ENCODE measurements at places on chromosomes 5 and 9. TPM values are rescaled to one million over a fixed set of nuclear protein-coding genes. Genes with fewer than 3 reads are reported as not detected.

Gene FAM221B
- total RNA-seq: not detected

Gene CATSPER3
- not detected for total RNA-seq

Gene SPATA31E1
- total RNA-seq: not detected

Gene REEP2
- total RNA-seq: not detected

- DNase-seq: no peak
Observed at GRCh38 chr5:474840-475661, 32.1 kb downstream of the EXOC3 start.

DNA sequence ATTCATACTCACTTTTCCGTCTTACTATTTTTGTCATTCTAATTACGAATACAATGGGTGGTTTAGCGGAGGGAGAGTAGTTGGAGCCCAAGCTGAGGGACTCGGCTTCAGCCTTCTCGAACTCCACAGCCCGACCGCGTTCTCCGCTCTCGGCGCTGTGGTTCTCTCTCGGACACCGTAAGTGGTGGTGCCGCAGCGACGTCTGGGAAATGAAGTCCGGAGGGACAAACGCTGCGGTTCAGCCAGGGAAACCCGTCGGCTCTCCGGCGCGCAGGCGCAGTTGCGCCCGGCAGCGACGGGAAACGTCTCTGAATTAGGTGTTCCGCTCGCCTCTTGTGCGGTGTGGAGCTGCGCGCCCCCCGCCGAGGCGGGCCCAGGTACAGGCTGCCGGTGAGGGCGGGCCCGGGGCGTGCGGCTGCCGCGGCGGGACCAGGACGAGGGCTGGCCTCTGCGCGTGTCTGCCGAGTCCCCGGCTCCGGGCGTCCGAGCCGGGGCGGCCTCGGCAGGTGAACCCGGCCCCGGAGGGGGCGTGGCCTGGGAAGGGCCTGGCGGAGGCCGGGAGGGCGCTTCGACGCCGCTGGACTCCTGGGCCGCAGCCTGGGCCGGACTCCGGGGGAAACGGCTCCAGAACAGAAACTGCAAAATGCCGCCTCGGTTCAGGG, at the start of gene ZNF879:
Gene ZNF879 (plus strand): TSS at position 277 of the 662 bp plus-strand sequence. CDS start 1,201 bp downstream, outside the sequence.
- DNase-seq: peak; percentile 94

- peak; percentile 50 for DNase-seq
Observed at GRCh38 chr5:150763023-150763769, 4.4 kb upstream of the DCTN4 start.

- no peak for DNase-seq
Observed at GRCh38 chr9:78301466-78301865, 4.5 kb downstream of the PSAT1 start.

DNA sequence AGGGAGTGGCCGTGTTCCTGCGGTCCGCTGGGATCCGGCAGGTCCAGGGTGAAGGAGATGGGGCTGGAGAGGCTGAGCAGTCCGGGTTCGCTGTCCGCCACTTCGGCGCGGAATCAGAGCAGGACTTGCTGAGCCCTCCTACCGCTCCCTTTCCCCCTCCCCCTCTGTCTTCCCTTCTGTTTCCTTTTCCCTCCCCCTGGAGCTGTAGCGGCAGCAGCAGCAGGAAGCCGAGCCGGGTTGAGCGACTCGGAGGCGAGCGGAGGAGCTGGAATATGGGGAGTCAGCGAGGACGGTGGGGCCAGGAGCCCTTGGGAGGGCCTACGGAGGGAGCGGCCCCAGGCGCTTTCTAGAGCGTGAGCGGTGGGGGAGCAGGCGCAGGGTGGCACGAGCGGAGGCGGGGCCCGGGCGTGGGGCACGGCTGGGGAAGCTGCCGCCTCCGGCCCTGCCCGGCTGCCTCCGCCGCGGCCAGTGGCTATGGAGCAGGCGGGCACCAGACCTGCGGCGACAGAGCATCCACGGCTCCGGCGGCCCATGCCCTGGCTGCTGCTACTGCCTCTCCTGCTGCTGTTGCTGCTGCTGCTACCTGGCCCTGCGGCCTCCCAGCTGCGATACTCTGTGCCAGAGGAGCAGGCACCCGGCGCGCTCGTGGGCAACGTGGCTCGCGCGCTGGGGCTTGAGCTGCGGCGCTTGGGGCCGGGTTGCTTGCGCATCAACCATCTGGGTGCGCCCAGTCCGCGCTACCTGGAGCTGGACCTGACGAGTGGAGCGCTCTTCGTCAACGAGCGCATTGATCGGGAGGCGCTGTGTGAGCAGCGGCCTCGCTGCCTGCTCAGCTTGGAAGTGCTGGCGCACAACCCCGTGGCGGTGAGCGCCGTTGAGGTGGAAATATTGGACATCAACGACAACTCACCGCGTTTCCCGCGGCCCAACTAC, at the start of gene PCDHAC2:
Gene PCDHAC2 (plus strand): TSS at position 184 of the 933 bp plus-strand sequence. CDS start 291 bp downstream, at position 475.
- DNase-seq: peak; percentile 62

DNA sequence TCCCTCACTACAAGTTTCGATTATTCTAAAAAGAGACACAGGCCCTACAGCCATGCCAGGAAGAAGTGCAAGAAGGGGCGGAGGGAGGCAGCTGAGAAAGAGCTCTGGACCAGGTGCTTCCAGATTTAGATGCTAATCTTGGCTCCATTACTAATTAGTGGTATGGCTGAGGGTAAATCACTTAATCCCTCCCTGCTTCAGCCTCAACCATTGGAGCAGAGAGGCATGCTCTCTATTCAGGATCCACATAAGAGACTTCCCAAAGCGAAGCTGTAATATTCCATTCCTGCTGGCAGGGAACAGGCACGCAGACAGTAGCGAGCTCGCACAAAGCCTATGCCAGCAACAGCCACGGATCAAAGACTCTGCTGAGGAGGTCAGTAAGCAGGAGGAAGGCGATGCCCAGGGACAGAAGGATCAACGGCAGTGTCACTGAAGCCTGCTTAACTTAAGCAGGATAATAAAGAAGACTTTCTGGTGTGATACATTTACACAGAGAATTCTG, 24.2 kb downstream of the LIFR start:
- peak; percentile 90 for DNase-seq

GRCh38 chr5:117973785-117974184, 1014.6 kb downstream of the DTWD2 start:
- DNase-seq: no peak

GRCh38 chr5:123700624-123701287, 188.8 kb downstream of the CSNK1G3 start:
- no peak for DNase-seq

DNA sequence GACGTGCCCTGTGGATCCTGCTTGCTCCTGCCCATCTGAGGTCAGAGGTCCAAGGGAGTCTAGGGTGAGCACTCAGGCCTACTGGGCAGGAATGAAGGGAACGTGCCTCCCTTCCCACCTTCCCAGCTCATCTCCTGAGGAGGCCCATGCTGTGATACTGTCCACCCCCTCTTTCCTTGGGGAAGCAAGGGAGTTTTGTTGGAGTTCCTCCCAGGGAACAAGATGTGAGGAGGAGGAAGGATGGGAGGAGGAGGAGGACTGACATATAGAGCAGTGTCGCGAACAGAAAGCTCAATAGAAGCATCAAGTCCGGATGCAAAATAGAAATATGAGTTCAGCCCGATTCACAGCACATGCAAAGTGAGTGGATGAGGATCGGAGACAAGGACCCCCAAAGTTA, 41.0 kb downstream of the SLC6A7 start:
- DNase-seq: no peak

GRCh38 chr5:73996151-73996755, 370.3 kb downstream of the ARHGEF28 start:
- peak; percentile 32 for DNase-seq

- no peak for DNase-seq
Observed at GRCh38 chr5:69213513-69214215, 21.0 kb upstream of the CDK7 start.

GRCh38 chr5:1247811-1248210, 22.6 kb downstream of the SLC6A18 start:
- no peak for DNase-seq

DNA sequence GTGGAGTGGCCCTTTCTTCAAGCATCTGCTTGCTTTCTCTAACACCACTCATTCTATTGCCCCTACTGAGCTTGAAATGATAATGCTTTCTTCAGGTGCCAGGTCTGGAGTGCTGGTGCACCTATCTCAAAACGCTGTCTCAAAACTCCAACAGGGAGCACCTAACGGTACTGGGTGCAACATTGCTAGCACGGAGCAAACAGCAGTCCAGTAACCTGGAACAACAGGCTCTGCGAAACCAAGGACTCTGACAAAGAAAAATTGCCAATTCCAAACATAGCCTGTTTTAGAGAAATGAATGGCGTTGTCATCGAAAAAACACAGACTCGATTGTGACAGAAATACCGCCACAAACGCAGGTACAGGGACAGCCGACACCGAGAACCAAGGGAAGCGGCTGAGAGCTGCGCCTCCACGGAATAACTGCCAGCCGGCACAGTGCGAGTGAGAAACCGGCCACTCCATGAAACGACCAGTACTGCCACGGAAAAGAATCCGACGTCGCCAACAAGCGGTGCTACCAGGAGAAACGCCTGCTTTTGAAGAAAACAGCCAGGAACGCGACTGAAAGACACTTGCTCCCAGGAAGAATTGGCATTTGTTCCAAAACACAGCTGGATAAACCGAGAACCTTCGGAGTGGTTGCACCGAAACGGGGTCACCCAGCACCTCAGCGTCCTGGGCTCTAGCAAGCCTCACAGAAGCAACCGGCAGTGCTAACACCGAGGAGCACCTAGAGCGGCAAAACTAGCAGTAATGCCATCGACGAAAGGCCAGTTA, 3.1 kb downstream of the ANXA2R start:
- no peak for DNase-seq

Gene C5orf22
- total RNA-seq: 25.6 TPM

GRCh38 chr5:142133330-142134206, 25.0 kb downstream of the NDFIP1 start:
- no peak for DNase-seq

Gene CARD6
- 18.2 TPM for total RNA-seq

- no peak for DNase-seq
Observed at GRCh38 chr9:18896531-18897179, 136.4 kb downstream of the SAXO1 start.

Gene TAF11L5
- total RNA-seq: not detected

DNA sequence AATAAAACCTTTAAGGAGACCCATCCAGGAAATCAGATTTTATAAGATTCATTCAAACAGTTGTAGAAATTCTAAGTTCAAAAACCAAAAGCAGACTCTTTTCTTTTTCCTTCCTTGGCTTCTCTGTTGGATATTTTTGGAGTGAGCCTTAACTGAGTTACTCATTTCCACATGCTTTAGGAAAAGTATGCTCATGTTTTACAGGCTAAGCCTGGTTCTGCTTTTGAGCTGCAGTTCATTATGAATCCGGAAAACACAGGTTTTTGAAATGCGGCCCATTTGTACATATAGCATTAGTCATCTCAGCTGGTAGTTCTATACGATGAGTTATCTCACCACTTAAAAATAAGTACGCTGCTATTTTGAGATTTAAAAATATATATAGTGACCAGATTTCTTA, 156.6 kb upstream of the DMRT1 start:
- no peak for DNase-seq

DNA sequence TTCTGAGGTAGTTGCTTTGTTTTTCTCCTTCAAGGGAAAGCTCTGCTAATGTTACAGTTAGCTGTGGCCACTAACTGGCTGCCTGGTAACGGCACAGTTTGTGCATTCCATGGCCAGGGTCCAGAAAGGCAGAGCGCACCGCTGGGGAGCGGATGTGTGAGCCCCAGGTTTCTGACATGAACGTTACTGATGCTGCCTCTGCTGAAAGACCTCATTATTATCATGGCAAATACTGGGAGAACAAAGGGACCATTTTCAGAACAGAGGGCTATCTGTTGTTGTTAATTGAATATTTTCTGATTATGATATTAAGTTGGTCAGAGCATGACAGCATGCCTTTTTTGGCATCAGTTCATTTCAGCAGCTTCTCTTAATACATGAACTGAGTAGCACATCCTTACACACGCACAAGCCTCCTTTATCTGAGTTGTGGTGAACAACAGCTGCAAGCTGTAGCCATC, 134.1 kb downstream of the NUDT12 start:
- peak; percentile 87 for DNase-seq

- peak; percentile 8 for DNase-seq
Observed at GRCh38 chr5:4295663-4296339, 700.2 kb downstream of the IRX1 start.

Gene WNK2
- 8.5 TPM for total RNA-seq

Gene INSYN2B
- total RNA-seq: not detected

Gene INSL6
- total RNA-seq: not detected

Gene IFNE
- 0.67 TPM for total RNA-seq

GRCh38 chr5:143474616-143475015, 71.1 kb upstream of the NR3C1 start:
- no peak for DNase-seq

Gene RNF183
- total RNA-seq: not detected

- DNase-seq: no peak
Observed at GRCh38 chr5:39076757-39077728, 2.8 kb upstream of the RICTOR start.

DNA sequence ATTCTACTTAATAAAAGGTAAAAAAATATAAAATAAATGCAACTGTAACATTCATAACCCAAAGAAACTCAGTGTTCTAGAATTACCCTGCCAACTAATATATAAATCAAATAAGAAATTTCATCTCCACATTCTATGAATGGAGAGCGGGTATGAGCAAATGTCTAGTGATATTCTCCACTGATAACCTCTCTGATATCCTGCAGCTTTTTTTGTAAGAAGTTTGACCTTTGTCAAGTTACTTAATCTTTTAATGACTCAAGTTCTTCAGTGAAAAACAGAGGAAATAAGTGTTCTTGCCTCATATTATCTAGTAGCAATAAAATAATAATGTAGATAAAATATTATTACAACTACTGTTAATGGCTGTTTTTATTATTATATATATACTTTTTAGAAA, 1275.6 kb upstream of the CDH9 start:
- DNase-seq: no peak

- no peak for DNase-seq
Observed at GRCh38 chr9:38443597-38443996, 19.3 kb upstream of the IGFBPL1 start.

Gene MEF2C
- 76.1 TPM for total RNA-seq

DNA sequence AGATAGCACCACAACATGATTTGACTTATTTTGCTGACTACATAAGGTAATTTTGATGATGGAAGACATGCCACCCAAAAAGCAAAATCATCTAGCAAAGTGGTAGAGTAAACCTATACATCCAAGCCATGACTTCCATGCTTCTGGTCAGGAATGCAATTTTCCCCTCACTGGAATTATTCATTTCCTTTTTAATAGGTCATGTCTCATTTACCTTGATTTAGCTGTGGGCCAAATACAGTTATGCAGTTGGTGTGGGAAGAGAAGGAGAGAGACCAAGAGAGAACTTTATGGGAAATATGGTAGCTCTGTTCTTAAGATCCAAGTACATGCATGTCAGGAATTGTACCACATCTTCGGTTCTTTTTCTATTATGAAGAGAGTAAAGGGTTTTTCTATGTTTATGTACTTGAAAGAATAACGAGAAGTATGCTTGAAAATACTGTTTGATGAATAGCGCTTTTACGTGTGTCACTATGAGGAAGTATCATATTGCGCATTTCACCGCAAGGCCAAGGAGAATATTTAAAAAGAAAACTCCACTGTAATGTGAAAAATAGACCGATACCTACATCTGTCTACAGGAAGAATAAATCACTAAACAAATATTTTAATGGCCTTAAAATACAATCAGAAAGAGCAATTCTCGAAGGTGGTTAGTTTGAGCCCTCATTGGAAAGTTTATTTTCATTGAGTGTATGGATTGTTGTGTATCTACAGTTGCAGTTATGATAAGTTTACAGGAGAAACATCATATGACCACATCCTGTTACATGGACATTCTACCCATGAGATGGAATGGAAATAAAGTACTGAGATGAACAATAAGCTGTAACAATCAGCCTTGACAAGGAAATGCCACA, 134.0 kb downstream of the FOXD1 start:
- no peak for DNase-seq
